ENCODE measurements at places on chromosomes 2 and 18. TPM values are rescaled to one million over a fixed set of nuclear protein-coding genes. Genes with fewer than 3 reads are reported as not detected.

GRCh38 chr2:190169221-190170072 is 106.9 kb upstream of the MSTN start:
- DNase-seq: no peak

GRCh38 chr18:31010601-31011000 is 31.9 kb downstream of the DSC3 start:
- no peak for DNase-seq

DNA sequence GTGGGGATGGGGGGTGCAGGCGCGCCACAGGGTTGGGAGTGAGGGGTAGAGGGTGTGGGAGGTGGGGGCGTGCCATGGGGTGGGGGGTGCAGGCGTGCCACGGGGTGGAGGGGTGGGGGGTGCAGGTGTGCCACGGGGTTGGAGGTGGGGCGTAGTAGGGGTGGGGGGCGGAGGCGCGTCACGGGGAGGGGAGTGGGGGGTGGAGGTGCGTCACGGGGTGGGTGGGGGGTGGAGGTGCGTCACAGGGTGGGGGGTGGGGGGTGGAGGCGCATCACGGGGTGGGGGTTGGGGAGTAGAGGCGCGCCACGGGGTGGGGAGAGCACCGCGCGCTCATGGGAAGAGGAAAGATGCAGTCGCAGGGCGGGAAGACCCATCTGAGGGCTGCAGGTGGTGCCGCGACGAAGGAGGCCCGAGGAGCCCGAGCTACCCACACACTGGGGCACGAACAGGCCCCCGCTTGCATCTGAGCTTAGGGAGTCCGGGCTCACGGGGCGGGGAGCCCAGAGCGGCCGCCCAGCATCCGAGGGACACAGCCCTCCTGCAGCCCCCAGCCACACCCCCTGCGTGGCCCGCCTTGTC is 37.5 kb downstream of the SNED1 start:
- no peak for DNase-seq

DNA sequence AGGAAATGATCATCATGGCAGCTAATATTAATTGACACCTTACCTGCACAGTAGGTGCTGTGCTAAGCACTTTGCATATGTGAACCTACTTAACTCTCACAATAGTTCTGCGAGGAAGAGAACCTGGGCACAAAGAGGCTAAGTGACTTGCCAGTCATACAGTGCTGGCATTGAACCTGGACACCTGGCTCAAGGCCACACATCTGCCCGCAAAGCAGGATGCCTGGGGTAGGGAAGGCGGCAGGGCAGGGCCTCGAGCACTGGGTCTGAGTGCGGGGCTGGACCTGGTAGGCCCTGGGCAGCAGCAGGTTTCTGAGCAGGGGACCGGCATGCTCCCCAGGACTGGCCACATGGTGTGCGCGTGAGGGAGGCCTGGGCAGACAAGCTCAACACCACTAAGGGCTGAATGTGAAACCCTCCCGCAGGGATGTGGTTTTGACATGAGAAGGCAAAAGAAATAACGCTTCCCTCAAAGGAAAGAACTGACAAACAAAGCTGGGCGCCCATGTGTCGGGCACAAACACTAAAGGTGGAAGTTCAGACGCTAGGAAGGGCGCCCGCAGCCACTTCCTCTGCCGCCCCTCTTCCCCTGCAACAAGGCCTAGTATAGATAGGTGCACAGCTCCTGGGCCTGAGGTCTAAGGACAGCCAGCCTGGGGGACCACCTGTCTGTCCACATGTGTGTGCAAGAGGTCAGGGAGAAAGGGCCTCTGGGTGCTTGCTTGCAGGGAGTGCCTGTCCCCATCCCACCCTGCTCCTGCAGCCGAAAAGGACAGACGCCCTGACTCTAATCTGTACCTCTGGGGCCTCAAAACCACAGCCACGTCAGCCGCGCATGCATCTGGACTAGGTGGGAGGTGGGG is 92.5 kb downstream of the ZFP36L2 start:
- DNase-seq: no peak

- DNase-seq: no peak
Measured at GRCh38 chr2:160465406-160465805, 28.2 kb downstream of the RBMS1 start.

GRCh38 chr2:62933398-62933917 is 117.2 kb upstream of the OTX1 start:
- DNase-seq: no peak

DNA sequence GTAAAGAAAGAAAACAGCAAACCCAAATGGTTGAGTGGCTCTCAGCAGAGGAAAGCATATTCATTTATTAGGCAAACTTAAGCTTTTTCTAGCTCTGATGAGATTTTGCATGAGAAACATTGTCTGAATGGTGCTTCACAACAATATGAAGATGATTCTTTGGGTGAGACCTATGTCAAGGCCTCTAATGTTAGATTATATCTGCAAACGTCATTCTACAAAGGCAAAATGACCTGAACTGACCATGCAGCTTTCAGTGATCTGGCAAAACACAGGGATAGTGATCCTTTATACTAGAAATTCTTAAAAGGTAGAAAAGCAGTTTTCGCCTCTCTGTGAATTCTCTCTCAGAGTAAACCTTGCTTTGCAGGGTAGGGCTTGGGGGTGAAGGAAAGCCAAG is 11.7 kb downstream of the RHBDD1 start:
- no peak for DNase-seq

DNA sequence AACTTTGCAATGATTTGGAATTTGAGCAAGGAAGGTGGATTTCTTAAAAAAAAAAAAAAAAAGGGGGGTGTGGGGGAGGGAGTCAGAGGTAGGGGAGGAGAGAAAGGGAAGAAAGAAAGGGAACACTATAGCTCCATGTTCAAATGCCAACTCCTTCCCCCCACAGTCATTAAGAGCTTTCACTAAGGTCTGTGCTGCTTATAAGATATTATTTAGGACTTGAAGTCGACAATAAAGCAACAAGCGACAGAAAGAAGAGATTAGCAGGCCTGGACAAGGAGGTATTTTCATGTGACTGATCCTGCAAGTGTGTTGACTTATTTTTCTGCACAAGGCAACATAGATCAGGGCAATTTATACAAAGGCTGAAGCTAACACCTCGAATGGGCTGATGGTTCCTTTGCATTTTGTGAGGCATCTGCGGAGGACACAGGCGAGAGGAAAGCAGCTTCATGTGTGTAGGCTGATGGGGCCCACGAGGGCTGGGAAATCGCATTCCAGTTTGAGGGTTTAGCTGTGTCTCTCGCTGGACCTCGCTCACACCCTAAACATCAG is 382.0 kb downstream of the SOX11 start:
- DNase-seq: no peak

GRCh38 chr2:178917555-178917954 is 110.3 kb upstream of the TTN start:
- no peak for DNase-seq

DNA sequence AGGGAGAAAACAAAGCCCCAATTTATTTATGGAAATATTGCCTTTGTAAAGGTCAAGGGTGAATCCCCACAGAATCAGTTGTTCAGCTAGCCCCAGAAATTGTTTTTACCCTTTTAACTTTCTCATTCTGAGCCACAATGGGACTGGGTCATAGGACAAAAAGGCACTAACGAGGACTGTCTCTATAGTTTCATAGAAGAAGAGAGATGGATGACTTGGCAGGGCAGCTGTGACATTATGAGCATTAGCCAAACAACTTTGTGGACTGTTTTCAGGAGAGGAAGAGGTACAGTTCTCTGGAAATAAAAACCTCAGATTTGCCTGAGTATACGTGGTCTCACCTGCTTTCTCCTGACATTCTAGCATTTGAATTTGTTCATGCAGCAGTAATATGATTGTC is 1155.8 kb upstream of the CHAC2 start:
- DNase-seq: no peak

- no peak for DNase-seq
Measured at GRCh38 chr2:112118148-112118547, 20.0 kb upstream of the FBLN7 start.

DNA sequence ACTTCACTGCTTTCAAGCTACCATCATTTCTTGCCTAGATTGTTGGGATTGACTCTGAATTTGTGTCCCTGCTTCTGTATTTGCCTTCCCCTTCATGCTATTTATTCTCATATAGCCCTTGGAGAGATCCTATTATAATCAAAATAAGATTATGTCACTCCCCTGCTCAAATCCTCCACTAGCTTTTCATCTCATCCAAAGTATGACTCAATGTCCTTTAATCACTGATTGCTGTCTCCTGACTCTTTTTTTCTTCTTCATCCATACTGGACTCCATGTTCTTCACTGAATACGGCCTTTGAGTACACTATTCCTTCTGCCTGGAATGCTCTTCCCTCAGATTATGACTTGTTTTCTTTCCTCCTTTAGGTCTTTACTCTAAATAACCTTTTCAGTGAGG is 5.0 kb downstream of the RBKS start:
- no peak for DNase-seq

DNA sequence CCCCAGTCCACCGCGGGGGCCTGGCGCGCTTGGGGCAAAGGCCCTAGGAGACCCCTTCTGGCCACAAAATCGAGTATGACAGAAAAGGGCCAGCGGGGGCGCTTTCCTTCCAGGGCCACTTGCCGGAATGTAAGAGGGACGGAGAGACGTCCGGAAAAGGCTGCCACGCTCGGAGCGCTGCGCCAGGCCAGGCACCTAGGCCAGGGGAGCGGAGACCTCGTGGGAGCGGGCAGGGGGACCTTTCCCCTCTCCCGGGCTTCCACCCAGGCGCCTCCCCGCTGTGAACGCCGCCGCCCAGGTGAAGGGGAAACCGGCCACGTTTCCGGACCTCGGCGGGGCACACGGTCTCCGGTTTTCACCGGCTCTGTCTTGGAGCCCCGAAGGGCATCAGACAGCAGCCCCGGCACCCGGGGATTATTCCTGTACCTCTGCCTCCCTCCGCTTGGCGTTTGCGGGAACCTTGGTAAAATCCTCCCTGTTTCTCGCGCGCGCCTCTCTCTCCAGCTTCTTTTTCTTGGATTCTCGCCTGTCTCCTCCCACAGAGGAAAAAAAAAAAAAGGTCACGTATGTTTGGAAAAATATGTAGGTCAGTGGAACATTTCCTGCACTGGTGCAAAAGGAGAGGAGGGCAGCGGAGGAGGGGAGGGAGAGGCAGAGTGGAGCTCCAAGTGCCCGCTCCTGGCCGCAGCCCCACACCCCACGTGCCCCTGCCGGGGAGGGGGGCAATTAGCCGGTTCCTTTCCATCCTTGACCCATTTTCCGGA is 1.2 kb upstream of the NPAS2 start:
- DNase-seq: no peak

DNA sequence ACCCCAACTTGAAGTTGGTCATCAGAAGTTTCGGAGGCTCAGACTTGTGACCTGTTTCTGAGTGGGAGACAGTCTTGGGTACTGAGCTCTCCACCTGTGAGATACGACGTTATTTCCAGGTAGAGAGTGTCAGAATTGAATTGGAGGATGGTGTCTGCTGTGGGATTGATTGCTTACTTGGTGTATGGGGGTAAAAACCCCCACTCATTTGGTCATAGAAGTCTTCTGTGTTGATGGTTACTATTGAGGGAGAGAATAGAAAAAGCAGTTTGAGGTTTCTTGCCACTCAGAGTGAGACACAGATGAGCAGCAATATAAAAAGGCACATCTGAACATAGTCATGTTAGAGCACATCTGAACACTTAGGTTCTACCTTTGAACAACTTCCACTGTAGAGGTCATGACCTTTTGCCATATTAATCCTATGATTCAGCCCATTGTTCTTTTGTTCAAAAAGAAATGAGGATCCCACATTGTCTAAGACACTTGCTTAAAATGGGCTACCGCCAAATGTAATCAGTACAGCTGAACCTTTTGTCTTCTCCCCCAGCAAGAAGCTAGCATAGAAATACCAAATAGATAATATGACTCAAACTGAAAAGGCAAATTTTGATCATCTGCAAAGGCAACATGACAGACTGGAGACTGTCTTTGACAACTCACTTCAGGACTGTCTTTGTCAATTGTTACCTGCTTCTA is 73.3 kb downstream of the NAB1 start:
- no peak for DNase-seq

DNA sequence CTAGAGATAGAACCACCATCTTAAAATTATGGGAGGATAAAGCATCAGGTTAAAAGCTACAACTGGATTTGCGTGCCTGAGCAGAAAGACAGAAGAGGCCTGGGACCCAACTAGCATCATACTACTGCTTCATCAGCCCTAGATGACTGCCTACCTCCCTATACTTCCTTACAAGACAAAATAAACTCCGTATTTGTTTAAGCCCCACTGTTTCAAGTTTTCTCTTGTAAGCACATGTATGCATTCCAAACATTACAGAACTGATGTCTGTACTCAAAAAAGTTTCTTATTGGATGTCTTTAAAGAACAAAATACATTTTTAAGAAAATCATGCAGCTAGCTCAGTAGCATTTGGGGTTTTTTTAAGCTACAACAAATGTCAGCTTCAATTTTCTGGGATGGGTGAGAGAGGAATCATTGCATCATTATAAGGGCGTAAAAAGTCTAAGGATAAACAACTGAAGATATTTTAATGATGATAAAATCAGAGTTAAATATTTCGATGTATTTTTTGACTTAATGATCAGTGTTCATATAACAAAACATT is 213.1 kb downstream of the EXOC6B start:
- no peak for DNase-seq

DNA sequence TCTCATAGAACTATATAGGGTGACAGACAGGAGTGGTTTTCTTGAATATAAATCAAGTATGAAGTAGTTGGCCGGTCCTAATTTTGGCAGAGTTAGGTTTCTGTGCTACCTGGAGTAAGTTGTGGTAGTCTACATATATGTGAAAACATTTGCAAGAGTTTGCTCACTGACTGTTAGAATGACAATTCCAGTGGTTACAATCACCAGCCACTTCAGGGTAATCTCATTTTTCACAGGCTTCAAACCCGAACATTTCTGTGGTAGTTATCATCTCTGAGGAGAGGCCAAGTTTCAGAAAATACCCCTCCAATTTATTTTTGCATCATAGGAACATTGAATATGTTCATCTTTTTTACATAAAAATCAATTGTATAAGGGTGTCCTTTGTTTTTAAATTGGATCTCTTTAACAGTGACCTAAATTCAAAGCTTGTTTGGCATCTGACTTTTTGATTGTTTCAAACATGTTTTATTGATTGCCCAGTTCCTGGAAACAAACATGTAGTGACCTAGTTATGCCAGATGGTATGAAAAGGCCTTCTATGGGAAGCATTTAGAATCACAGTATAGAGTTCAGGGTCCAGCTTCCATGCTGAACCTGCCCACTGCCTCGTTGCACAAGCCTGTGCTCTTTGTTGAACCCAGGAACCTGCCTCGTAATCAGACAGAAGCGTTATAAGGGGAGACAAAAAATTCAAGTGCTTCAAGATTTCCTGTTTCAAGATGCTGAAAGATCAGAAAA is 250.6 kb downstream of the LTBP1 start:
- DNase-seq: no peak

The LHCGR gene
- not detected for total RNA-seq

The RAB17 gene
- total RNA-seq: 23.6 TPM

The GALNT5 gene
- 0.08 TPM for total RNA-seq

The EGR4 gene
- 0.08 TPM for total RNA-seq

The UGT1A1 gene
- not detected for total RNA-seq

The IL1RL1 gene
- total RNA-seq: 0.15 TPM

The DSC3 gene
- 0.23 TPM for total RNA-seq

The ANKRD29 gene
- 0.67 TPM for total RNA-seq

The CDH19 gene
- not detected for total RNA-seq

The PRSS56 gene
- total RNA-seq: 0.18 TPM

The CPLX4 gene
- total RNA-seq: not detected

All from Panc1 (cell line).